ENCODE measurements at places on chromosomes 2 and 18.

GRCh38 chr2:44779793-44780192, 161.7 kb upstream of the SIX3 start:
- DNase-seq = no peak

DNA sequence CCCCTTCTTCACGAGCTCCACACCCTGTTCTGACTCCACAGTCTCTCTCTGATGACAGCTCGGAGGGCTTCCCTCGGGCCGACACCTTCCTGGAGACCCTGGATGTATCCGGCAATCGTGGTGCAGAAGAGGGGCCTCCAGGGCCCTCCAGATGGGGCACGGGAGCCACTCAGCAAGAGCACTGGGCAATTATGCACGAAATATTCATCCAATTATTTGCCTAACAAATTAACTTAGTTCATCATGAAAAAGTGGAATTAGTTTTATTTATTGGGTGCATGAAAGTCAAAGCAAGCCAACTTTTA, 277.3 kb upstream of the HDAC4 start:
- no peak for DNase-seq

DNA sequence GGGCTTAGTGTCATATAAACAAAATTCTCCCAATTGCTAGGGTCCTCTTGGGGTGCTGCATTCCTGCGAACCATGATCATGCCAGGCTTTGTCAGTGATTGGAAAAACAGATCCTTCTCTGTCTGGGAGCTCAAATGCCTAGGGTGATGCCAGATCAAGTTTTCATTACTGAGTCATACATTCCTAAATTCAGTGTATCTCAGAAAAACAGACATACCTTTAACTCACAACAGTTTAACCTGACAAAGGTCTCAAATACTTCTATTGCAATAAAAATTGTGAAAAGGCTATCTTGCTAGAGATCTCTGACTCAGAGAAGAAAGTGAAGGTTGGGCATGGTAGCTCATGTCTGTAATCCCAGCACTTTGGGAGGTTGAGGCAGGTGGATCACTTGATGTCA, 86.9 kb downstream of the SH3YL1 start:
- no peak for DNase-seq

DNA sequence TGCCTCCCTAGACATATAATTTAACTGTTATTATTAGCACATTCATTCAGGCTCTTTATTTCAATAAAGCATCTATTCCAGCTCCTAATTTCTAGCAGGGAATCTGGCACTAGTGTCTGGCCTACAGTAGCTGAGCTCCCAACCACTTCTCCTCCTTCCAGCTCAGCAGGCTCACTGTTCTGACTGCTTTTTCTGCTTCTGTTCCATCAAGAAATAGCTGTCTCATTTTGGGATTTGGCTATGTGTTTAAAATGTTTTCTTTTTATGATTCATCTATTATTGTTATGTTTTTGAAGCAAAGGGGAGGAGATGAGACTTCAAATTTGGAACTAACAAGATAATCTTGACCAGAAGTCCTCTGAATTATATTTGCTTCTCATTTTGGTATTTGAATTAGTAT, 172.7 kb upstream of the SMAD7 start:
- DNase-seq = no peak

DNA sequence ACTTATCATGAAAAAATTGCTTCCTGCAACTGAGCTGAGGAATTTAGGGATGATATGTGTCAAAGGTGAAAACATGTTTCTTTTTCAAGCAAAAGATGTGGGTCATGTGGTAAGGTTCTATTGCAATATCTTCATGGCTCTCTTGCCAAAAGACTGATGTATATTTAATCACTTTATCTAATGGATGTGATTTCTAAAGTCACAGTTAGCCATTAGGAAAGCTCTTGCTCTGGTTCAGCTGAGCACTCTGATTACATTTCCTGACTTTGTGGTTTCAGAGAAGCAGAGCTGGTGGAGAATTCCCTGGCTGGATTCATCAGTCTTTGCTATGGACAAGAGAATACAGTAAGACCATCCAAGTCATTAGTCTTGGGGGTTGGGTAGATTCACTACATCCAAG, 24.4 kb downstream of the SCN9A start:
- no peak for DNase-seq

DNA sequence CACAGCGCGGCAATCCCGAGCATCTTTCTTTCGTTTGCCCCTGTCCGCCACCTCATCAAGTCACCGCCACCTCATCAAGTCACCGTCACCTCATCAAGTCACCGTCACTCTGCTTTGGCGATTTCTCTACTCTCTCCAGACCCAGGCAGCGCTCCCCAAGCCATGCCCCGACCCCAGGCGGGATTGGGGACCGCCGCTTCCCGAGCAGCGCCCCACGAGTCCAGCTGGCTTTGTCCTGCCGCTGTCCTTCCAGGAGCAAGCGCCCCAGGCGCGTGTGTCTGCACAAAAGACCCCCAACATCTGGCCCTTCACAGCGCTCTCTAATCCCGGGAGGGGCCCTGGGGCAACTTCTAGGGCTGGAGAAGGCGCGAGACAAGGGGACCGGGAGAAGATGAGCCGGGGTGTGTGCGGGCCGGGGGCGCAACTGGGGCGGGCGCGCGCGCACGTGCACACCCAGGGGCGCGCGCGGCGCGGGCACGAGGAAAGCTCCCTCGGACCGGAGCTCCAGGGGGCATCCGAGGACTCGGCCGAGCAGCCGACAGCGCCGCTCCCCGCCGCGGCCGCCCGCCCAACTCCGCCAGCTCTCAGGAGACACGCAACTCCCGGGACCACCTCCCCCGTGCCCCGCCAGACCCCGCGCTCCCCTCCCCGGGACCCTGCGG, 633 bp upstream of the RNF152 start:
- no peak for DNase-seq

Data from CD8-positive, alpha-beta T cell (primary cell).